Activated T-cell treated with anti-CD3 and anti-CD28 coated beads, Interleukin-2, amount 50 U/mL, for 48 hours (primary cell): ENCODE measurements at places on chromosomes 7 and 10.

DNA sequence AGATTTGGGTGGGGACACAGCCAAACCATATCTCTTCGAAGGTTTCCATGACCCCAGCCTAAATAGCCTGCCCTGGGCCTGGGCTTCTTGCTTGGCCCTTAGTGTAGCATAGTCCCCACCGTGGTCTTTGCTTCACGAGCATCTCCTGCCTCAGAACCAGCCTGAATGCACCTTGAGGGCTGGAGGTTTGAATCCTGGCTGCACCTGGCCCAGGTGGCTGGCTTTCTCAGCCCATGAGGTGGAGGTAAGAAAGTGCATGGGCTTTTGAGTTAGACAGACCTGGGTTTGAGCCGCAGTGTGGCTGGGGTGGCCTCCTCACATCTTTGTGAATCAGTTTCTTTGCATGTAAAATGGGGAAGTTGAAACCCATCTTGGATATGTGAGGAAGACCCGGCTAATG, 24.2 kb upstream of the PCBD1 start:
- no peak for DNase-seq

GRCh38 chr10:43188702-43189101, 50.5 kb downstream of the CSGALNACT2 start:
- no peak for DNase-seq

DNA sequence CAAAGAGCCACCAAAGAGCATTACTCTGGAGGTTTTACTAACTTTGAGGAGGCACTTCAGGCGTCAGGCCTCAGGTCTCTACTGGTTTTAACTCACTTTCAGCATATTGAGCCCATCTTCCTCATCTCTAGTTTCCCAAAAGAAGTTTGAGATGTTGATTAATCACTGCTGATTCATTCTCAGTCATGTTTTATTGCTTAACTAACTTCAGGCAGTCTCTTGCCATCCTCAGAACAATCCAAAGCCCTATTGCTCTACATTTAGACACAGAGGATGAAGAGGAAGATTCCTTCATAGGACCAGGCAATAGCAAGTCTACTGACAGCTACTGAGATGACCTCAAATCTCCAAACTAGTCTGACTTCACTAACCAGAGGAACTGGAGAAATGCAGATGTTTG, 39.1 kb upstream of the BET1 start:
- DNase-seq: no peak

- no peak for DNase-seq
Measured at GRCh38 chr7:30086529-30086928, 48.3 kb upstream of the MTURN start.

- no peak for DNase-seq
Measured at GRCh38 chr7:141203177-141203576, 129.3 kb downstream of the TMEM178B start.

GRCh38 chr7:2520131-2520760, 672 bp downstream of the LFNG start:
- DNase-seq: peak; percentile 62

- DNase-seq: no peak
Measured at GRCh38 chr10:28585076-28585475, 52.2 kb downstream of the WAC start.

DNA sequence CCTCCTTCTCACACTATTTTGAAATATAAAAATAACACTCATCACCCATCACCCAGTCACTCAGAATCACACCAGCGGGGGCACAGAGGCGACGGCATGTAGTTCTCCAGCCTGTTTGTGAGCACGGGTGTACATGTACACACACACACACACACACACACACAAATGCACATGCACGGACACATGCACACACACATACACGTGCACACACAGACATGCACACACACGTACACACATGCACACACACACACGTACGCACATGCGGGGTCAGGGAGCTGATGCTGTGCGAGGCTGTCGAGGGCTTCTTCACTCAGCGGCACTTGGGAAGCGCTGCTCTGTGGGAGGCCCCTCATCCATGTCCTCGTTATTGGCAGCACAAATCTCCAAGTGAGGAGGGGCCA, 178.8 kb downstream of the ELFN1 start:
- DNase-seq: no peak

- no peak for DNase-seq
Measured at GRCh38 chr10:89275383-89275782, 23.8 kb upstream of the LIPA start.

GRCh38 chr7:100016215-100016901, 962 bp downstream of the ZKSCAN1 start:
- DNase-seq: no peak

- DNase-seq: peak; percentile 56
Measured at GRCh38 chr10:124611738-124612137, 132.4 kb downstream of the FAM53B start.

DNA sequence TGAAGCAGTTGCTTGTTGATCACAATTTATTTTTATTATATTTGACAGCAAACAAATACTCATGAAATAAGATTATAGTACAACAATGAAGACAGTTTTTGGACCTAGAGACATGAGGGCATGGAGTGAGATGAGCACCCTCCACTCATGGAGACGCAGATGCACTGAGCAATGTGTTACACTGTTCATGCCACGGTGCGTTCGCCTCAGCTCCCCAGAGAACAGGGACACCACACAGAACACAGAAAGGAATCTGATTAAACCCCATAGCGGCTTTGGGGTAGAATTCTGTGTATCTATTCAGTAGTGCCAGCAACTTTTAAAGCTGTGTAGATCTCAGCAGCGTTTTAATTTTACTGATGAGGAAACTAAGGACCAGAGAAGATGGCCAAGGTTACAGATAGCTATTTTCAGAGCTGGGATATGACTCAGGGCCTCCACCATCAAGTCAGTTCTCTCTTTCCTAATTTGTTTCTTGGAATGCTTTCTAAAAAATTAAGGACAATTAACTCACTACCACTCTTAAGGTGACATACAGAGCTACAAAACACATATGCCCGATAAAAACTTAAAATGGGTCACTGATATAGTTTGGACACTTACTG, 33.6 kb downstream of the FAM25A start:
- DNase-seq: no peak

- no peak for DNase-seq
Measured at GRCh38 chr7:144975882-144976281, 140.0 kb upstream of the TPK1 start.

GRCh38 chr7:111485701-111486380, 76.5 kb downstream of the IMMP2L start:
- DNase-seq: no peak

GRCh38 chr10:80468806-80469421, 14.8 kb downstream of the TSPAN14 start:
- no peak for DNase-seq

DNA sequence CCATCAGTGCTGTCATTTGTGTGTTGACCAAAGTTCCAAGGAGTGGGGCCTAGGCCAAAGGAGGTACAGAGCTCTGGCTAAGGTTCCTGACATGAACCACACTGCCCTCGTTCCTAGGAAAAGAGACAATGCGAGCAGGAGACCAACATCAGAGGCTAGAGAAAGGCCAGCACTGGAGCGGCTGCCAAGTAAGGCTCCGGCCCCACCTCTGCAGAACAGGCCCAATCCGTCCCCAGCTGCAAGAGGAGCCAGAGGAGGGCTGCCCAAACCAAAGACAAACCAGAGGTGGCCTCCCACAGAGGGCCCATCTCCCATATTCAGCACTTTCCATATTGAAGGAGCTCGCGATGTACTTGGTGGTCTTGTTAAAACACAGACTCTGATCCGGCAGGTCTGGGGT, 81.0 kb downstream of the FAM53B start:
- DNase-seq: no peak

- no peak for DNase-seq
Measured at GRCh38 chr10:62653254-62653653, 151.3 kb upstream of the ADO start.

DNA sequence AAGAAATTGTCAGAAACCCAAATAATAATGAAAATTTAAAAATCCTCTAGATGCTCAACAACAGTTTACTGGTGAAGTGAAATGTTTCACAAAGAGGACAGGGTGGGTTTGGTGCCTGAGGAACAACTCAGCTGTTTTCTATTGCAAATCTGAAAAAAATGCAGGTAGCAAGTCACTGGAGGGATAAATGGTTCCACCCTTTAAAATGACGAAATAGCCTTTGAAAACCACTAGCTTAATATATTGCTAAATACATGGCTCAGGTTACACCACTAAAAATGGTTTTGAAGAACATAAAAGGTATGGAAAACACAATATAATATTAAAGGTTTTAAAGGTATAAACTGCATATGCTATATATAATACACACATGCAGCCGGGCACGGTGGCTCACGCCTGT, 69.5 kb downstream of the LMBR1 start:
- no peak for DNase-seq

DNA sequence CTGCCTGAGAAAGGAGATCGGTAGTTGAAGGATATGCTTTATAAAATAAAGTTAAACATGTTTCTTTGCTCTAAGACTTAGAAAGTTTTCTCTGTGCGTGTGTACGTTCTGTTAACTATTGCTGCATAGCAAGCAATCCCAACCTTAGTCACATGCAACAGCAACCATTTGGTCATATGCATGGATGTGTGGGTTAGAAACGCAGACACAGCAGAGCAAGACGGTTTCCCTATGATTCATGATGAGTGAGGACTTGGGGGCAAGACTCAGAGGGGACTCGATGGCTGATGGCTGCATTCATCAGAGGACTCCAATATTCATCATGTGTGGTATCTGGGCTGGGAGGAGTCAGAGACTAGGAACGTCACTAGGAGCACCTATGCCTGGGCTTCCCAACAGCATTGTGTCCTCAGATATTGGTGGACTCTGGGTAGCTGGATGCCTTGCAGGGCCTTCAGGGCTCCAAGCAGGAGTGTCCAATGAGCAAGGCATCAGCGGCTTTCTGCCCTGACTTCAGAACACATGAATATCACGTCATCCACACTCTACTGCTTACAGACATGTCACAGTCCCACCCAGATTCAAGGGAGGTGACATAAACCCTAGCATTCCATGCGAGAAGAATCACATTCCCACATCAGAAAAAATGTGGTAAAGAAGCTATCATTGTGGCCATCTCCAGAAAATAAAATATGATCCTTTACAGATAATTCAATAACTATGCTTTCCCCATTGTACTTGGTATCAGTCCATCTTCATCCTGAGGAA, 731.2 kb downstream of the TNS3 start:
- DNase-seq: no peak

DNA sequence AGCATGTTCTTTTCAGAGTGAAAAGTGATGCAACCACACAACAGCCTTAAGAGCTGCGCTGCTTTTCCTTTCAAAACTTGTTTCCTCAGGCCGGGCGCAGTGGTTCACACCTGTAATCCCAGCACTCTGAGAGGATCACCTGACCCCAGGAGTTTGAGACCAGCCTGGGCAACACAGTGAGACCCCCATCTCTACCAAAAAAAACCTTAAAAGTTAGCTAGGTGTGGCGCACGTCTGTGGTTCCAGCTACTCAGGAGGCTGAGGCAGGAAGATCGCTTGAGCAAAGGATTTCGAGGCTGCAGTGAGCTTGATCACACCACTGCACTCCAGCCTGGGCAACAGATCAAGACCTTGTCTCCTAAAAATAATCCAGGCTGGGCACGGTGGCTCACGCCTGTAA, 2.0 kb downstream of the COX19 start:
- no peak for DNase-seq

- DNase-seq: no peak
Measured at GRCh38 chr10:77445547-77445946, 192.1 kb downstream of the KCNMA1 start.

DNA sequence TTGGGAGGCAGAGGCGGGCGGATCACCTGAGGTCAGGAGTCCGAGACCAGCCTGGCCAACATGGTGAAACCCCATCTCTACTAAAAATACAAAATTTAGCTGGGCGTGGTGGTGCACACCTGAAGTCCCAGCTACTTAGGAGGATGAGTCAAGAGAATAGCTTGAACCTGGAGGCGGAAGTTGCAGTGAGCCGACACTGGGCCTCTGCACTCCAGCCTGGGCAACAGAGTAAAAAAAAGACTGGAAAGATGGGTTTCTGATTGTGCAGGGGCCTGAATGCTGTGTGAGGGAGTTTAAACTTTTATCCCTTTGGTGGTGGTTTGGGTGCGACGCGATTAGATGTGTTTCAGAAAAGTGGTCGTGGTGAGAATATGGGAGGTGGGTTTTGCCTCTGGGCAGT, 1.8 kb downstream of the CHST12 start:
- DNase-seq: no peak

- DNase-seq: no peak
Measured at GRCh38 chr10:71372882-71373495, 23.7 kb upstream of the CDH23 start.

DNA sequence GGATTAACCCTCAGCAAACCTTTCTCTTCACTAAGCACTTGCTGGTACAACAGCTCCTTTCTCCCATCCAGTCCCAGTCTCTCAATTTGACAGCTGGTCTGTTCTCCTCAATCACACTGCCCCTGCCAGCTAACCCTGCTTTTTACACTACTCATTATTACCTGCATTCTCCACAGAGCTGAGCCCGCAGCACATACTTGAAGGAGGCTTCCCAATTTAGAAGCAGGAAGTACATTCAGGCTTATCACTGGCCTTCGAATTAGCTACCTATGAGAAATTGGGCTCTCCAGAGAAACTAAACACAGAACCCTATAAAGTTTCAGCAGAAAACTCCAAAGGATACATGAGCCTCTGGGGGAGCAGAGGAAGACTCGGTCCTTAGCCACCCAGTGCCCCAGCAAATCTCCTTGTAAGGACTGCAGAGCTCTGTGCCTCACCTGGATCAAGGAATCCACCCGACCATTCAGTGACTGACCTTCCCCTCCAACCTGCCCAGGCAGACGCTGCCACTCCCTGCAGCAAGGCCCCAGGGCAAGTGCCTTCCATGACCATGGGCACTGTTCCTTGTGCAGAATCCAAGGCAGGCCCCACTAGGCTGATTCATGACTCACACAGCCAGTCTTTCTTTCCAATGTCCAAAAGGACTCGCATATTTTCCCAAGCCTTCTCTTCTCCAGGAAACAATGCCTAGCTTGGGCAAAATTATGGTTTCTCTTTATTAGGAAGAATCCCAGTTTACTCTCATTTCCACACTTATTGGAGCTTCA, 68.0 kb downstream of the VOPP1 start:
- no peak for DNase-seq

DNA sequence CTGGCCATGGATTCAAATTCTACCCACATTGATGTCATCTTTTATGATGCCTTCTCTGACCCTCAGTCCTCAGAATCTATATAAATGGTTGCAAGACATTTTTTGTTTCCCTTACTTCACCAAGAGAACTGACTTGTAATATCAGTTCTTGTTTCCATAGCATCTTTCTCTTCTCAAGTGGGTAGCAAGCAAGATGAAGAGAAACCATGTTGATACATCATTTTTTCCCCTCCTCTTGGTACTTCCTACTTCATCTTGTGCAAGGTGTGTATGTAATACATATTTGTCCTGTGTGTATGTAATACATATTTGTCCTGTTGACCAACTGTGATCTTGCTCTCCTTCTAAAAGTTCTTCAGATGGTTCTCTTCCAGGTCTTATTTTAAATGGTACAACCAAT, 348.6 kb downstream of the PTEN start:
- DNase-seq: no peak

DNA sequence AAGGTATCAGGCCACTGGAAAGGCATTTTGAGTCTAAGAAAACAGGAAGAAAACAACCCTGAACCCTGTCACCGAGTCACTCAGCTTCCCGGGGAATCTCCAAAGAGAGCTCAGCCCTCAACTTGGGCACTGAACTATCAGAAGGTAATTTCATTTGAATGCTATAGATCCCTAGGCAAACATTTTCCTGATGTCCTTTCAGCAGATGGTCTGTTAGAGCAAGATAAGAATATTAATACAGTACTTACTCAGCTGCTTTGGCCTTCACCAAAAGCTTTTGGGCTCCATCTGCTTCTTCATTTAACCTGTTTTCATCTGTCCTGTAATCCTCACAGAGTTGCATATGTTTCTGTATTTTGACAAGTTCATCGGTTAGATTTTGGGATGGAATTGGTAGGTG, 34.2 kb upstream of the LAMB1 start:
- DNase-seq: no peak

- DNase-seq: no peak
Measured at GRCh38 chr7:24769851-24770250, 12.6 kb upstream of the GSDME start.
